ENCODE measurements at places on chromosomes 12 and 14. TPM values are rescaled to one million over a fixed set of nuclear protein-coding genes. Genes with fewer than 3 reads are reported as not detected.

REP15 gene
- 1.2 TPM for total RNA-seq

SLC25A47 gene
- not detected for total RNA-seq

GPR135 gene
- total RNA-seq, result 2.2 TPM

PTGER2 gene
- total RNA-seq, result 5.6 TPM

PCED1B gene
- total RNA-seq, result not detected

TMEM132D gene
- total RNA-seq, result not detected

Data from cardiac ventricle fibroblast (primary cell).